ENCODE measurements at places on chromosomes 4 and X.

GRCh38 chr4:42453612-42454011, 56.3 kb downstream of the SHISA3 start:
- no peak for DNase-seq

GRCh38 chrX:46152756-46153155, 392.5 kb downstream of the ZNF674 start:
- DNase-seq: no peak

GRCh38 chrX:8404926-8405325, 59.7 kb upstream of the VCX3B start:
- DNase-seq: no peak

- no peak for DNase-seq
These were observed 41.5 kb downstream of the F8 start for GRCh38 chrX:154981116-154981411.

GRCh38 chr4:174654634-174655033, 132.3 kb upstream of the HPGD start:
- DNase-seq: peak; percentile 99

GRCh38 chr4:100933628-100934027, 413.7 kb downstream of the PPP3CA start:
- DNase-seq: no peak

GRCh38 chrX:152637649-152638442, at the start of gene GABRQ:
Gene GABRQ (plus strand): TSS chrX:152637895. CDS start chrX:152638203, 308 bp downstream.
- DNase-seq: peak; percentile 57

DNA sequence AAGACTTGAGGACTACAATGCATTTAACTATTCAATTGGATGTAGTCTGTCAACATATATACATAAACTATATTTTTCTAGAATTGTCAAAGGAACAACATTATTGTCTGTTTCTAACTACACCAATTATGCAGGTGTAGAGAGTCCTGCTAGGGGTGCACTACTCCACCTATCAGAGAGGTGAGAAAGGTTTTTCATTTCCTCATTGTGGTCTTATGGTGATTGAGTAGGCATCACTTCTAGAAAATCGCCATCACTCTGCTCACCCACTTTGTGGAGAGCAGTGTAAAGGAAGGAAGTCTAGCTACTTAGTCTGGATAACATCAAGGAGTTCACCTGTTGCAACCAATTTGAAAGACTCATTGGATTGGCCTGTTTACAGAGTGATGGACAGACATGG, 4.4 kb upstream of the ADH1C start:
- DNase-seq: no peak

GRCh38 chrX:20461576-20461975, 194.9 kb upstream of the RPS6KA3 start:
- DNase-seq: no peak

- no peak for DNase-seq
These were observed 15.4 kb downstream of the IQSEC2 start for GRCh38 chrX:53265771-53266574.

DNA sequence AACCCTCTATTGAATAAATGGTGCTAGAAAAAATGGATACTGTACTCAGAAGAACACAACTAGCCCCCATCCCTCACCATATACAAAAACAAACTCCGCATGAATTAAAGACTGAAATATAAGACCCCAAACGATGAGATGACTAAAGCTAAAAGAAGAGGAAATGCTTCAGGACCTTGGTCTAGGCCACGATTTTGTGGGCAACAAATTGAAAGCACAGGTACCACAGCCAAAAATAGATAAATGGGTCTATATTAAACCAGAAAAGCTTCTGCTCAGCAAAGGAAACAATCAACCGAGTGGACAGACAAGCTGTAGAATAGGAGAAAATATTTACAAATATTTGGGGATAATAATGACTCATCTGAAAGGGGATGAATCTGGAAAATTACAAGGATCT, 86.4 kb upstream of the DHRSX start:
- DNase-seq: no peak

- DNase-seq: no peak
These were observed 41.9 kb downstream of the PLS3 start for GRCh38 chrX:115602729-115603389.

- DNase-seq: no peak
These were observed 20.1 kb upstream of the ABRAXAS1 start for GRCh38 chr4:83504996-83505395.

GRCh38 chrX:152917656-152918579, 20.1 kb downstream of the ZNF185 start:
- no peak for DNase-seq

DNA sequence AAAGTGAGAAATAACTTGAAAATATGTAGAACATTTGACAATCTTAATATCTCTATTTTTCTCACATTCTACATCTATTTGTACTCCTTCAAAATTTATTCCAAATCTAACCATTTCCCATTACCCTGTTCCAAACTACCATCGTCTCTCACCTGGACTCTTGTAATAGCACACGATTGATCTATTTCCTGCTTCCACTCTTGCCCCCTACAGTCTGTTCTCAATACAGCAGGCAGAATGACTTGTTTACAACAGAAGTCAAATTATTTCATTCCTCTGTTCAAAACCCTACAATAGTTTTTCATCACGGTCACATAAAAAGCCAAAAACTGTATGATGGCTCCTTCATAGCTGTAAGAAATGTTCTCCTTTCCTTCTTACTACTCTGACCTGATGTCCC, 21.1 kb upstream of the LUZP4 start:
- peak; percentile 0 for DNase-seq

DNA sequence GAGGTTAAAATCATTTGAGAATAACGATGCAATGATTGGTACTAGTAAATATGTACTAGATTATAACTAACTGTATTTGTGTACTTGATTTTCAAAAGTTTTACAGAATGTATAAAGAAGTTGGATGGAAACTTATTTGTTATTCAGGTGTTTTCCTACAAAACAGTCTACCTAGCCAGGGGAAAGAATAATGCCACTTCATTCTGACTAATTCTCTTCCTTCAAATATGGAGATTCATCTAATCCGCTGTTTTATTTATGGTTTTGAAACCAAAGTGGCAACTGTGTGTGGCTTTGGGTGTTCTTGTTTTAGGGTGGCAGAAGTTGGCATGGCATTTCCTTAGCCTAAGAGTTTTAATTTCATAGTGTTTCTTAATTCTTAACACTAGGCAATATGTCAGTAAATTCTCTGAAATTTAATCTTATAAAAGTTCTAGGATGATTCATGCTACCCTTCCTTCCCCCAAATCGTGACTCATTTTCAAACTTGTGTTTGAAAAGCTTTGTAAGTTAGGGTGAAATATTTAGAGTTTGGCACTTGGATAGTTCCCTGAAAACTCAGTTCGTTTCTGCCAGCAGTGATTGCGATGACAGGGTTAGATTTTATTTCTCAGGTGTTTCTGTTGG, 62.6 kb downstream of the DCLK2 start:
- no peak for DNase-seq

- no peak for DNase-seq
These were observed 41.4 kb upstream of the NDST4 start for GRCh38 chr4:115154826-115155225.

GRCh38 chr4:189029976-189030504, 890.8 kb downstream of the TRIML1 start:
- no peak for DNase-seq

DNA sequence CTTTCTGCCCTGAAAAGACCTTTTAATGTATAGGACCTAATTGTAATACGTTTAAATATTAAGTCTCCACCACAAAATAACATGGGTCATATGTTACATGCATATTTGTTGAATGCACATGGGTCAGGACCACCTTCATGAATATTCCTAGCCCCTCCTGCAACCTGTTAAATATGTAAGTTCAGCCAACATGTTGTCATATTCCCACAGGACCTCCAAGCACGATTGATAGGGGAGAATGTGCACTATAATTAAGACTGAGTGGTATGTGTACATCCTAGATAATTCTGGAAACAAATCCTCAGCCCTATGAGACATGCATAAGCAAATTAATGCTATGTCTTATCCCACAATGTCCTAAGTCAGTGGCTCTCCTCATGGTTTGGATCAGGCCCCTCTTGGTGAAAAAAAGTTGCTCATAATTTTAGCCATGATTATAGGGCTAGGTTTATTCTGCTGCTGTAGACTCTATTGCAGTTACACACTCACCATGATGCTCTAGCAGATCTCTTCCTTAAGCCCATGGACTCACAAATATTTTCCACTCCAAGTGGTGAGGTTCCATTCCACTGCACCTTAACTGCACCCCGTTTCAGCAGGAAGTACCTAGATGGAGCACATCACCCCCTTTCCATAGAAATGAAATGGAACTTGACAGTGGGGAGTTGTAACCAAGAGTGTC, 10.2 kb downstream of the TIGD2 start:
- no peak for DNase-seq

DNA sequence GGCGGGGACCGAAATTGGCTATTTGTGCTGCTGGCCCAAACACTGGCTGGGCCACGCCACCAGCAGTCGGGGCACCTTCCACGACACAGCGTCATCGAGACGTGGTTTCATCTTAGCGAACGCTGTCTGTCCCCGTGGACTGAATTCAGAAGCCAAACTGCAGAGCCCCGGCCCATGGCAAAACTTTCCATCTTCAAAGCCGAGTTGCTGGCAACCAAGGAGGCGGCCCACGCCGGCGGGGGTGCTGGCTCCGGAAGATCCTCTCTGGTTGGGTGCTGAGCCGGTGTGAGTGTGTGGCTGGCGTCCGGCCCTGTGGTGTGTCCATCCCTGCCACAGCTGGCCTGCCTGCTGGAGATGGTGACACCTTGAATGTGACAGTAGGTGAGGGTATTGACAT, 96.6 kb upstream of the ADRA2C start:
- no peak for DNase-seq

DNA sequence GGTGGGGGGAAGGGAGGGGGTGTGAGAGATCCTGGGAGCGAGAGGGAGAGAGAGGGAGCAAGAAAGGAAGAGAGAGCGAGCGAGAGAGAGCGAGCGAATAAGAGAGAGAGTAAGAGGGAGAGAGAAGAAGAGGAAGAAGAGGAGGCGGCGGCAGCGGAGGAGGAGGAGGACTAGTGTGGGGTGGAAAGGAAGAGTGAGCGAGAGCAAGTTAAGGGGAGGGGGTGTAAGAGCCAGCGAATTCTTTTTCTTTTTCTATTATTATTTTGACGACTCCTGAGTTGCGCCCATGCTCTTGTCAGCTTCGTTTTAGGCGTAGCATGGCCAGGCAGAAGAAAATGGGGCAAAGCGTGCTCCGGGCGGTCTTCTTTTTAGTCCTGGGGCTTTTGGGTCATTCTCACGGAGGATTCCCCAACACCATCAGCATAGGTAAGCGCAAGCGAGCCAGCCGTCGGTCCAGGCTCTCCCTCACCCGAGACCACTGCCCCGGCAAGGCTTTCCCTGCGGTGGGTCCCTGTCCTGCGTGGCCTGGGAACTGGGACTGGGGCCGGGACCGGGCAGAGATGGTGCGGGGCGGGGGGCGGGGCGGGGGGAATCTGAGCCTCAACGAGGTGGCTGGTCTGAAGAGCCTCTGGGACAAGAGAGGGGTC, at the start of gene GRIA3:
Gene GRIA3 (plus strand): TSS at position 60 of the 647 bp plus-strand sequence. CDS start 258 bp downstream, at position 318.
- no peak for DNase-seq

GRCh38 chr4:24743206-24743605, 52.2 kb upstream of the SOD3 start:
- DNase-seq: no peak

GRCh38 chr4:78529569-78530209, 21.9 kb upstream of the ANXA3 start:
- no peak for DNase-seq

- DNase-seq: no peak
These were observed 24.3 kb upstream of the PCDH10 start for GRCh38 chr4:133124746-133125145.

GRCh38 chrX:15750611-15751154, 12.6 kb downstream of the CA5B start:
- no peak for DNase-seq

DNA sequence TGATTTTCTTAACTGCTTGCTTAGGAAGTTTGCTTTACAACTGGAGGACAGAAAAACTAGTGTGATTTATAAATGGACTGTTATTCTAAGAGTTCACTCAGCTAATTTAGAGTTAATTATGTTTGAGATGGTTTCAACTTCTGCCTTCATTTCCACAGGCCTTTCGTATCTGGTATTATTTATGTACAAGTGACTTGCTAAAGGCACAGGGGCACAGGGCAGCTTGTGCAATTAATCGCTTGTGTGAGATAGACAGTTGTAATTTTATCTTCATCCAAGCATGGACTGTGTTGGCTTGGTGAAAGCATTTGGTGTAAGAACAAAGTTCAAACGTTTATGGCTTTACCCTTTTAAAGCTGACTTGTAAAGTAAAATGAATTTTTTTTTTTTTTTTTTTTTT, 38.3 kb downstream of the GPAT3 start:
- DNase-seq: no peak

Measured in erythroblast (primary cell).